ENCODE measurements at places on chromosomes 7 and 10.
A peak's percentile ranks its signal among the peaks of the same experiment; 100 is the strongest.

- DNase-seq = no peak
Observed at GRCh38 chr7:2688409-2689342, 674 bp downstream of the AMZ1 start.

GRCh38 chr7:51246258-51247245 is 70.1 kb downstream of the COBL start:
- DNase-seq = no peak

GRCh38 chr10:117363028-117363427 is 12.2 kb downstream of the PDZD8 start:
- no peak for DNase-seq

GRCh38 chr10:96758423-96758822 is 38.1 kb upstream of the PIK3AP1 start:
- no peak for DNase-seq

DNA sequence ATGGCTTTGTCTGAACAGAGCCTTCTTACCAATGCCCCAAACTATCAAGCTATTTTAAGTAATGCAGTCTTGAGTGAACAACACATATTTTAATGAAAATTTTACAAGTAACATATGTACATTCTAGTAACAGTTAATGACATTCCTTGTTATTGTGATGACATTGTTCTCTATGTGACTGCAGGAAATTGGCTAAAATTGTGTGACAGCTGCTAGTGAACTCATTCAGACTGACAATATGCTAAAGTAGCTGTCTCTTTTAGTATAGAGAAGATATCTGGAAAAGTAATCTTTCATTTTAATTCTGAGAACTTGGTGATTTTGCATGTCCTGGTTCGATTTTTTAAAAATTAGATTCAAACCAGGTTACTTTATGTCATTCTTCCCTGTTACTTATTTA is 259.8 kb upstream of the MAGI2 start:
- DNase-seq = no peak

DNA sequence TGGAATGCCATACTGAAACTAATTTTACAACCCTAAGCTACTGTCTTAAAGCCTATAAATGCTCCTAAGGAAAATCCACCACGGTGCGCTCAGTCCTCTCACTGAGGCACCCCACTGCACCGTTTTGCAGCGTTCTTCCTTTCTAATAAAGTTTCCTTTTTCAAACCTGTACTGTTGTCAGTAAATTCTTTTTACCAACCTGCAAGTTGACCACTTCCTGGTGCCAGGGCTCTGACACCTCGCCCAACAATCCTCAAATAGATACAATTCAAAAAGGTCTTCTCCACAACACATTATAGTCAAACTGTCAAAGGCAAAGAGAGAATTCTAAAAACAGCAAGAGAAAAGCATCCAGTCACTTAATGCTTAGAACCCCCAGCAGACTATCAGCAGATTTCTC is 42.8 kb downstream of the HERPUD2 start:
- no peak for DNase-seq

GRCh38 chr10:7153750-7154149 is 257.1 kb downstream of the SFMBT2 start:
- DNase-seq = no peak

DNA sequence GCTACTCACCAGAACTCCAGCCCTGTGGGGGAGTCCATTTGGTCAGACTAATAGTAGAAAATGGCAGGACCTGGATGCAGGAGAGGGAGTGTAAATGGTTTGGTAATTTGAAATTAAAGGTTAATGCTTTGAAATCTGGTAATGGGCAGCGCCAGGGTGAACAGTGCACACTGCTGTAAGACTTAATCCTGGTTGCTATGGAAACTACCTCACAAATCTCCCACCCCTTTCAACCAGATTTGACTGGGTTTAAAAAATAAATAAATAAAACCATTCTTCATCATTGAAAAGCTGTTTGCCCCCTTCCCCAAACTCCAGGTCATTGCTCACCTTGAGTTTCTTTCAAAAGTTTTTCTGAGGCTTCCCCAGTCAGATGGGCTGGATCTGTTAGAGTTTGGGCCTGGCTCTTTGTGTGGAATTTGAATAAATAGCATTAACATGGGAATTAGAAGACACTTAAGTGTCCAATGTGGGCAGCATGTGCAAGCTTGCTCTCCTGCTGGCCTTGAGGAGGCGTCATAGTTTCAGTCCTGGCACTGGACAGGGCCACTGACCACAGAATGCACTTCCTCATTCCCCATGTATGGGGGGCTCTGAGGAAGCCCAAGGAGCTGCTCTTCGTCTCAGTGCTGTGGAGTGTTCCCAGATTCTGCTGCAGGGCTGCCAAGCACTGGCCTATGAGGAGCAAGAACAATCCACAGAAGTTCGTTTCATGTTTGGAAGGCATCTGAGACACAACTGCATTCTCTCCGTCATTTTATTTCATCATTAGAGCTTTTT is 90.7 kb downstream of the LRRC4 start:
- no peak for DNase-seq

DNA sequence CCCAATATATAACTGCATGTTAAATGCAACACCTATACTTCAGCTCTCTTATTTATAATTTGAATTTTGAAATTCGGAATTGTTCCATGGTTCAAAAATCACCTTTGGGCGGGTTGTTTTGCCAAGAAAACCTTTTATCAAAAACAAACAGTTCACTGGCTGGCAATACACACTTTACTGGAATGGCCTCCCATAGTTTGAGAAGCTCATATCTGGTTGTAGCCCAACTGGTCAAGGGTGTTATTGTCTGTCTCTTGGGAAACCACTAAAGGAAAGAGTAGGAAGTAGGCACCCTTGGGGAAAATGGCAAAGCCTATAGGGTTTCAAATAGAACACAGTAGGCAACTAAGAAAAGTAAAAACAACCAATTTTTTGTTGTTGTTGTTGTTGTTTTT is 117.9 kb downstream of the HIPK2 start:
- no peak for DNase-seq

DNA sequence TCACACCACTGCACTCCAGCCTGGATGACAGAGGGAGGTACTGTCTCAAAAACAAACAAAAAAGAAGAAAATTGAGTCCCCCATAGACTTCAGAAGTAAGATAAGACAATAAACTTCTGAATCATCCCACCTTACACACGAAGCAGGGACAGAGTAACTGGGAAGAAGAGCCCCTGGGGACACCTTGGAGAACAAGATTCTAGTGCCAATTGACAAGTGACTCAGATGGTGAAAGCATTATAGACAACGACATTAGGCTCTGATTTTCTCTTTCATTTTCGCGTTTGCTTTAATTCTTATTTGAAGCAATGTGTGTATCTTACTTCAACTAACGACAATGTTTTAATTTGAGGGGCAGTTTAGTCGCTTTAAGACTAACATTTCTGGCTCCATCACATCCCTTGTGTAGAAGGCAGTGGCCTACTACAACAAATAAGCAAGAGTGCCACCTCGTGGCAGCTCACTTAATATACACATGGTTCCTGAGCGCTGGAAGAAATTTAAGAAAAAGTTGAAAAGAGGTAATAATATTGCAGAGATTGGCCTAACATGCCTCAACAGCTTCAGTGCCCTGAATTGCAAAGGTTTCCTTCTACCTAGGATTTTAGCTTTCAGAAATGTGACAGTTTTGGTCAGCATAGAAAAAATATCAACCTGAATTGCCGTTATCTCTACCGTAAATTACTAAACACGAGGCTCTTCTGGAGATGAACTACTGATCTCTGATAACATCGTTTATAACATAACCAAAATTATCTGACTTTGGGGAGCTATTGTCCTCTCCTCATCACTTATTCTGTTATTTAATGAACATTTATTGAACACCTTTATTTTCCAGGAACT is 36.7 kb downstream of the ASNS start:
- peak; percentile 48 for DNase-seq

DNA sequence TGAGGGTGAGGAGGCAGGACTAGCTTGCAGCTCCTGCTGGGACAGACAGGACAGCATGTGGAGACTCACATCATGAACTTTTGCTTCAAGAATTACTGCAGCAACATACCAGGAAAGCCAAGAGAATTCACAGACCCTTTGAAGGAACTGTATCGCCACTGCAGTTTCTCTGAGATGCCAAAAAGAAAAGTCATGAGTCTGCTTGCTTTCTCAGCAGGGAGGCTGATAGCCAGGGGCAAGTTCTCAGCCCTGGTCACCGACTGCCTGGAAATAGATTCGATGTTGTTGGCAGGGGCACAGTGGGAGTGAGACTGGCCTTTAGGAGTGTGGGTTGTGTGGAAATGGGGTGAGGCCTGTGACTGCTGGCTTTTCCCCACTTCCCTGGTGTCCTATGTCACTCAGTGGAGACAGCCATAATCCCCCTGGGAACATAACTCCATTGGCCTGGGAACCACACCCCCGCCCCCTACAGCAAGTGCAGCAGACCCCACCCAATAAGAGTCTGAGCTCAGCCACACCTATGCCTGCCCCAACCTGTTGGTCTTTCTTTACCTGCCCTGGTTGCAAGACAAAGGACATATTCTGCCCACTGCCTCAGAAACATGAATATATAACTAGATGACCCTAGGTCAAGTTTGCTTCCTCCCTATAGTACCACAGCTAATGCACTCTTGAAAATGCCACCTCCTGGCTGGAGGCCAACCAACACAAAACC is 1.6 kb upstream of the SAMD9 start:
- DNase-seq = no peak

DNA sequence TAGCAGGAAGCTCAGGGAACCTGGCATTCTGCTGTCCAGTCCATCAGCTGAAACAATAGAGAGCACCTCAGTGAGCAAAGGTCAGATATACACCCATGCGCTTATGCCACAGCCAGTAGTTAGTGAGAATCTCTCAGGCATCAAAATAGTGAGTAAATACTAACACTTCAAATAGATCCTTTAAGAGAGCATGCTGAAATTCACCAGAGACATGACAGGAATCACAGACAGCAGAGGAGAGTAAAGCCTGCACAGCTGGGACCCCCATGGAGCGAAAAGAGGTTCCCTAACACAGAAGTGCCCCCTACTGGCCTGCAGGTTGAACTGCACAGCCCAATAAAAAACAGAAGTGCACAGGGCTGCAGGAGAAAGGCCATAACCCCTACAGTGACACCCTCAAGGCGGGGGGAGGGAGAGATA is 57.6 kb upstream of the ANTXRL start:
- no peak for DNase-seq

- no peak for DNase-seq
Observed at GRCh38 chr10:5464546-5464945, 34.8 kb downstream of the CALML5 start.

- DNase-seq = no peak
Observed at GRCh38 chr7:90298145-90299038, 22.7 kb downstream of the FAM237B start.

DNA sequence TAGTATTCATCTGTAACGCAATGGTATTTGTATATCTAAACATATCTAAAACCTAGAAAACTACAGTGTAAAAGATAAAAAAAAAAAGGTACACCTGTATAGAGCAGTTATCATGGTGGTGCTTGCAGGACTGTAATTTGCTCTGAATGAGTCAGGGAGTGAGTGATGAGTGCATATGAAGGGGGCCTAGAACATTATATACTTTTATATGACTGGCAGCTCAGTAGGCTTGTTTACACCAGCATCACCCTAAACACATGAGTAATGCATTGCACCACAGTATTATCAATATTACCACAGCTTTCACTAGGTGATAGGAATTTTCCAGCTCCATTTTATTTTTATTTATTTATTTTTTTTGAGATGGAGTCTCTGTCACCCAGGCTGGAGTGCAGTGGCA is 40.8 kb downstream of the TRIM24 start:
- DNase-seq = no peak

GRCh38 chr10:970311-971149 is 17.7 kb upstream of the GTPBP4 start:
- no peak for DNase-seq

- no peak for DNase-seq
Observed at GRCh38 chr7:99791667-99792369, 7.8 kb upstream of the CYP3A4 start.

- DNase-seq = no peak
Observed at GRCh38 chr7:109641445-109641844, 1071.8 kb downstream of the DNAJB9 start.

- no peak for DNase-seq
Observed at GRCh38 chr10:67666416-67667034, 29.5 kb downstream of the CTNNA3 start.

- DNase-seq = no peak
Observed at GRCh38 chr7:134729895-134730294, 49.5 kb upstream of the CALD1 start.

- peak; percentile 44 for DNase-seq
Observed at GRCh38 chr7:131556053-131556908, at the start of gene PODXL. TSS of gene PODXL (minus strand) at chr7:131556628. CDS start at chr7:131556359, 269 bp downstream.

GRCh38 chr10:103542764-103543616 is 49.5 kb downstream of the NEURL1 start:
- peak; percentile 23 for DNase-seq

DNA sequence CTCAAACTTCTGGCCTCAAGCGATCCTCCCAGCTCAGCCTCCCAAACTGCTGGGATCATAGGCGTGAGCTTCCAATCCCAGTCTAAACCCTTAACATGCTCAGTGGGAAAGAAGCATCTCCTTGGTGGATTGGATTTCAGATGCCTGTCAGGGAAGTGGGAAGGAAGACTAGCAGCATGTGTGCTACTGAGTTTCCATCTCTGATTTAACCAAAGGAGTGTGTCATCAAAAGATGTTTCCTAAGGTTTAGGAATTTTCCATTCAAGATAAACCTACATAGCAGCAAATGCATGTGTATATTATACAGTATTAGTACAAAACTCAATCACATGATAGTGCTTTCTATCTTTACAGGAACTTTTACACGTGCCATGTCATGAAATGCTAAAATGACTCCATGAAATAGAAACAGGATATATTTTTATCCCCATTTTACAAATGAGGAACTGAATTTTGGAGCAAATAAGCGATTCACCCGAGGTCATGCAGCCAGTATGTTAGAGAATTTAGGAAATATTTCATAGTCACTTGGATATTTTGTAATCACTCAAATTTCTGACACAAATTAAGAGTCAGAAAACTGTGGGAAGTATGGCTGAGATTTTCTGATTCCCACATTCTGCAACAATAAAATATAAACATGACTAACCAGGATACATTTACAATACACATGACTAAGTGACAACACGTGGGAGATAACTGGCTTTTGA is 11.4 kb upstream of the TMEM26 start:
- DNase-seq = no peak

GRCh38 chr10:114499116-114499515 is 94.8 kb upstream of the AFAP1L2 start:
- DNase-seq = no peak

GRCh38 chr10:69554611-69555010 is 18.6 kb downstream of the NEUROG3 start:
- no peak for DNase-seq

DNA sequence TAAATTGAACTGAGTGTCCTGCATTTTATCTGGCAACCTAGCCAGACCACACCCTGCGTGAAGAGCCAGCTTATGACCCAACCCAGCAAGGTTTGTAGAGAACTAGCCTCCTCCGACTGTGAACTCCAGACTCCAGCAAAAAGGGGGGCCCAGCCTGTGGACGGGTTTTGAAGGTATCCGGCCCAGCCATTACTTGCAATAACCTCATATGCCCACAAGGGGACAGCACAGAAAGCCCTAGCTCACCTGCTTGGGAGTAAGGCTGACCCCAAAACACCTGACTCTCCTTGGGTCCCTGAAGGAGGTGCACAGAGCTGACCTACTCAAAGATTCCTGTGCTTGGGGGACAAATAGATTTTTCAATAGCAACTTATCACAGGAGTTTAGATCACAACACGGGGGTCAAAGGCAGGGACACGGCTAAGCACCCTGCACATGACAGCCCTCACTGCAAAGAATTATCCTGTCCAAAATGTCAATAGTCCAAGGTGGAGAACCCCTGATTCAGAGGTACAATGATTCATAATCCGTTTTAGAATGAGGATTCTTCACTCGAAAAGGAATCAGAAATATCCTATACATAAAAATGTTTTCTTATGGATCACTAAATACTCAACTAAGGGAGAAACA is 4.6 kb downstream of the TRPV6 start:
- peak; percentile 38 for DNase-seq

GRCh38 chr7:11252011-11252607 is 278.4 kb downstream of the PHF14 start:
- no peak for DNase-seq

Measured in activated gamma-delta T cell treated with Interleukin-2 at 50 U/mL for 16 hours (primary cell).